Caudate nucleus (tissue), 63 donors: ENCODE measurements at places on chromosomes 13 and 19.

GRCh38 chr13:43335764-43336163, 312.4 kb downstream of the DNAJC15 start:
- DNase-seq, result no peak

DNA sequence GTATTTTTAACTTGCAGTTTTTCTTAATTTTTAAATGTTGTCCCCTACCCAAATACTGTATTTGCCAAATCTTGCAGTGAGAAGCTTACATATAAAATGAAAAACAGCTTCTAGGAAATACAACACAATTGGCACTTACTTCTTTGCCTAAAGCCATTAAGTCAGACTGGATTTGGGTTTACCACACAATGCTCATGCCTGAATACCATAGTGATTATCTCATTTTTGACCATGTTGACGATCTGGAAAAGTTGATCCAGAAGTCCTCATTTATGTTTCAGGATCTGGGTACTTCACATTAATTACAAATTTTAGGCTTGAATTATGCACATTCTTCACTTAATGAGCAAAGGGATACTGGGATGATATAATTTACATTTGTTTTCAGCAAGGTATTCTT, 2.4 kb downstream of the RNF6 start:
- no peak for DNase-seq

DNA sequence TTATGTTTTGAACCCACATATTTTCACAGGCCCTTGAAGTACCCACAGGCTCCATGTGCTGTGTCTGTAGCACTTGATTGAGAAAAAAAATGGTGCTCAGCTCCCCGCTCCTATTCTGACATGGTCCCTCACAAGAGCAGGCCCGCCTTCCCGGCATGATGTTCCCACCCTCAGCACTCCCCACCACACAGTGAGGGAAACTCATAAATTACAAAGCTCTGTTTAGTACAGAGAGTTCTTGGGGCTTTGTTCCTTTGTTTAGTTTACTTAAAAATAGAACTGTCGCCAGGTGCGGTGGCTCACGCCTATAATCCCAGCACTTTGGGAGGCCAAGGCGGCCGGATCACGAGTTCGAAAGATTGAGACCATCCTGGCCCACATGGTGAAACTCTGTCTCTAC, 25.9 kb upstream of the ABCC4 start:
- no peak for DNase-seq

GRCh38 chr19:42366673-42367072, 23.4 kb downstream of the CNFN start:
- no peak for DNase-seq

DNA sequence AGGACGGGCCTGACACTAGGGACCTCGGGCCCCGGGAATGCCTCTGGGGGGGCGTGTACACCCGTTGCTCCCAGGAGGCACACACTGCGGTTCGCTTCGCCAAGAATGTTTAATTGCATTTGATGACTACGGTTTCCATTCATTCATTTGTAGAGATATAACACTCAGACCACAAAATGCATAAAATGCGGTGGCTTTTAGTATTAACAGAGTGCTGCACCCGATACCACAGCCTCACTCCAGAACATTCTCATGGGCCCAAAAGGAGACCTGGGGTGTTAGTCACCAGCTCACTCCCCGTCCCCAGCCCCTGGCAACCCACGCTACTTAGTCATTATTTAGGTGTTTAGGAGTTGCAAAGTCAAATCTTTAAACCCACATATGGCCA, 21.8 kb downstream of the HCN2 start:
- DNase-seq, result no peak

GRCh38 chr19:46885411-46885810, 24.6 kb downstream of the ARHGAP35 start:
- DNase-seq, result no peak
